ENCODE measurements at places on chromosomes 1 and 21.
A peak's percentile ranks its signal among the peaks of the same experiment; 100 is the strongest.

GRCh38 chr1:179030130-179030529, 4.4 kb downstream of the FAM20B start:
- DNase-seq: no peak

DNA sequence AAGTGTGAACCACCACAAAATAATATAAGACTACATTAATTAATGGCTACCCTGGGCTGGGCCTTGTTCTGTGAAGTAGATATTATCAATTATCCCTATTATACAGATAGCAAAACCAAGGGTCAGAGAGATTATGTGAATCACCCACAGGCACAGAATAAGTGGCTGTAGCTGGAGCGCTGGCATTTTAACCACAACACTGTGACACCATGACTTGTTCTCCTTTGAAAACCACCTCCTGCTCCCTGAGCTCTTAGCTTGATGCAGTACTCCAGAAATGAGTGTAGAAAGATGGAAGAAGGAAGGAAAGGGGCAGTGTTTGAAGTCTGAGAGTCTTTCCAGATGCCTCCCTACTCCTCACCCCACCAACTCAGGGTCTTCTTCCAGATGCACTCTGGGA, 29.5 kb upstream of the JUN start:
- no peak for DNase-seq

GRCh38 chr1:247530785-247531184, 5.5 kb downstream of the OR2C3 start:
- no peak for DNase-seq

GRCh38 chr1:233443040-233443760, 115.7 kb downstream of the MAP3K21 start:
- no peak for DNase-seq

GRCh38 chr1:116769104-116769452, 14.8 kb downstream of the CD2 start:
- DNase-seq: peak; percentile 73

GRCh38 chr1:204859861-204860267, 10.8 kb upstream of the NFASC start:
- DNase-seq: no peak

DNA sequence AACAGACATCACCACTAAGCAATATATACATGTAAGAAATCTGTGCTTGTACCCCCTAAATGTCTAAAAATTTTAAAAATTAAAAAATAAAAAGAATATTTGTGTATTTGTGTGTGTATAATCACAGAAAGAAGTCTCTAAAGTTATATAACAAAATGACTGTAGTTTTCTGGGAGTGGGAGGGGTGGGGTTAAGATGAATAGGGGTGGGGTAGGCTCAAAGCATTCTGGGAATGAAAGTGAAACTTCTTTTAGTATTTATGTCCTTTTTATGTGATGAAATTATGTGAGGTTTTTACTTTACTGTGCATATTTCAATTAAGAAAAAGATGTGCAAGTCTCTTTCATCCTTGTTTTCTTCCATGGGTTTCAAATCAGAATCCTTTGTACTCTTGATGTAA, 65.3 kb downstream of the FASLG start:
- DNase-seq: no peak

- DNase-seq: peak; percentile 59
Measured at GRCh38 chr1:1432951-1433803, 2.3 kb upstream of the VWA1 start.

GRCh38 chr1:202998836-202999750, 8.1 kb upstream of the TMEM183A start:
- DNase-seq: no peak

GRCh38 chr1:14666962-14667650, 68.6 kb downstream of the KAZN start:
- no peak for DNase-seq

DNA sequence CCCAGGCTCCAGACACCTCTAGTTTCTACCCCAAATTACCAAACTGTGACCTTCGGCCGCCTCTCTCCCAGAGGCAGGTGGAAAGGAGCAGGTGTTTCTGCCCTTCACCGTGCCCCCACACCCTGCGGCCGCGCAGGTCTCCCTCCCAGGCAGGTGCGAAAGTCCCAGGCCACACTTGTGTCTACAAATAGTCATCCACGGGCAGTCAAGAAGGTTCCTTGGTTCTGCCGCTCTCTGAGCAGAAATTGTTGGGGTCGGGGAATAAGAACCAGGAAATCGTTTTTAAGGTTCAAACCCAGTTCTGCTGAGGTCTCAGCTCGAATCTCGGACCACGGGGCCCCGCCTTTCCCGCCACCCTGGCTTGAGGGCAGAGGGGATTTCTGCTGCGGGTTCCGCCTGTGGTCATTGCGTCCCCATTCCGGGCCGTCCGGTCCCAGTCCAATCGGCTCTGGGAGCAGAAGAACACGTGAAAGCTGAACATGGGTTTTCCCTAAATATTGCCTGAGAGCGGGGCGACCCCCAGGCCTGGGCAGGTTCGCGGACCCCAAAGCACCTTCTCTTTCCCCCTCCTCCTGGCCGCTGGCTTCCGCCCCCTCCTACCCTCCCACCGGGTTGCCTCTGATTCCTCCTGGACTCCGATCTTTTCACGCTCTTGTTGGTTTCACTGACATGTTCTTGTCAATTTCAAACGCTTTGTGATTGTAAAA, 1.2 kb upstream of the ATF3 start:
- peak; percentile 80 for DNase-seq

DNA sequence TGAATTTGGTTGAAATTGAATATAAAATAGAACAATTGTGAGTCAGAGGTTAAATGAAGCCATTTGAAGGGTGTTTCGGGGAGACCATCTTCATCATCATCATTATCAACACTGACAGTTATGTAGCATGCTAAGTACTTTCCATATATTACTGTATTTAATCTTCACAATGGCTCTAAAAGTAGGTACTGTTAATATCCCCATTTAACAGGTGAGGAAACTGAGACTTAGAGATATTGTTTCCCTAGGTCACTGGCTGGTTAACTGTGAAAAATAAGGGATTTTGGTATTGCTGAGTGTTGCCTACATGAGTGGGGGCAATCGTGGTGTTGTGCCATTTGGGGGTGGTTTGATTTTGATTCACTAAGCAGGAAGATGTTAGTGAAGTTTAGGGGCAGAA, 100.3 kb downstream of the TBX19 start:
- no peak for DNase-seq

DNA sequence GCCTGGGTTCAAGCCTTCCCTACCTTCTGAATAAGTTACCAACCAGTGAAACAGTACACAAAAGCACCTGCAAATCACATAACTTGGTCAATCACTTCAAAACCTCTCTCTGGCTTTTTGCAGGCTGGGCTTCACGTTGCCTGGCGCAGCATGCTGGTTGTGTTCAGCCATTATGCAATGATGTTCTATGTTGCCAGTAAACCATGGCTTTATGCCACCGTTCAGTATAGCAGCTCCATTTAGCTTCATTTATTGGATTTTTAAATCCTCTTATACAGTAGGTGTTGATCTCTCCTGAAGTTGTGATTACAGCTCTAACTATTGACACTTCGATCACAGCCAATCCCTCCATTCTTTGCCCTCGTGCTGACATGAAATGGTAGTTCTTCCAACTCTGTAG, 233.6 kb upstream of the PTBP2 start:
- DNase-seq: no peak

DNA sequence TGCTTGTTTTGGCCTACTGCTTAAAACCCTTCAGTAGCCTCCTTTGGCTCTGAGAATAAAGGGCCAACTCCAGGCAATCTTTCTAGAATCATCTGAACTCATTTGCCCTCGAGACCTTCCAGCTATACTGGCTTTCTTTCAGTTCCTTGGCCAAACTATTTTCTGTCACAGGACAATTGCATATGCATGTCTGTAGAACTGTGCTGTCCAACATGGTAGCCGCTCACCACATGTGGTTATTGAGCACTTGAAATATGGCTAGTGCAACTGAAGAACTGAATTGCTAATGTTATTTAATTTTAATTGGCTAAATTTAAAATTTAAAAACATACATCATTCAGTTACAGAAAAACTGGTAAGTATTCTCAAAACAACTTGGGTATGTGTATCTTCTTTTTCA, 14.3 kb upstream of the GNL2 start:
- DNase-seq: no peak

- DNase-seq: no peak
Measured at GRCh38 chr1:203364094-203364801, 13.3 kb upstream of the FMOD start.

DNA sequence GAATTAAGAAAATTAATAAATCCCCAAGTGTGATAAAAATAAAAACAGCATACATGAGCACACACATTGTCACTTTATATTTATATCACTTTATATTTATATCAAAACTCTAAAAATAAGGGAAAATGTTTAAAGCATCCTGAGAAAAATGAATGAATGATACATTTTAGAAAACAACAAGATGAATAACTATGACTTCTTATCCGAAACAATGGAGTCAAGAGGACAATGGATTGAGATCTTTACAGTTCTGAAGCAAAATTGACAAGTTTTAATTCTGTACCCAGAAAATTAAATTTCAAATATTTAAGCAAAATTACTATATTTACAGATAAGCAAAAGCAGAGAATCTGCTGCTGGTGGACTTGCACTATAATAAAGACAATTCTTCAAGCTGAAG, 512.6 kb downstream of the MRPL39 start:
- DNase-seq: no peak

GRCh38 chr1:58045094-58045705, 501.3 kb downstream of the OMA1 start:
- DNase-seq: no peak

DNA sequence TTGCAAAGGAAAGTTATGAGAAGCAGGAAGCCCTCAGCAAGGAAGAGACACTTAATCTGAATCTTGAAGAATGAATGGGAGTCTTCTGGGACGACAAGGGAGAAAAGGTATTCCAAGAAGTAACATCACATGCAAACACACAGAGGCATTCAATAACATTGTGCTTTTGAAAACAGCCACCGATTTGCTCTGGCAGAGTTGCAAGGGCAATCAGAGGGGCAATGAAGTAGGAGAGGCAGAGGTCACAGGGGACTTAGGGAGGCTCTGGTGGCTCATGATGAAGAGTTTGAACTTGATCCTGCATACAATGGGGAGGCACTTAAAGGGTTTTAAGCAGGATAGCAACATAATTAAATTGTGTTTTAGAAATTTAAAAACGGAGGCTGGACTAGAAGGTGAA, 107.7 kb downstream of the DDX20 start:
- DNase-seq: no peak

DNA sequence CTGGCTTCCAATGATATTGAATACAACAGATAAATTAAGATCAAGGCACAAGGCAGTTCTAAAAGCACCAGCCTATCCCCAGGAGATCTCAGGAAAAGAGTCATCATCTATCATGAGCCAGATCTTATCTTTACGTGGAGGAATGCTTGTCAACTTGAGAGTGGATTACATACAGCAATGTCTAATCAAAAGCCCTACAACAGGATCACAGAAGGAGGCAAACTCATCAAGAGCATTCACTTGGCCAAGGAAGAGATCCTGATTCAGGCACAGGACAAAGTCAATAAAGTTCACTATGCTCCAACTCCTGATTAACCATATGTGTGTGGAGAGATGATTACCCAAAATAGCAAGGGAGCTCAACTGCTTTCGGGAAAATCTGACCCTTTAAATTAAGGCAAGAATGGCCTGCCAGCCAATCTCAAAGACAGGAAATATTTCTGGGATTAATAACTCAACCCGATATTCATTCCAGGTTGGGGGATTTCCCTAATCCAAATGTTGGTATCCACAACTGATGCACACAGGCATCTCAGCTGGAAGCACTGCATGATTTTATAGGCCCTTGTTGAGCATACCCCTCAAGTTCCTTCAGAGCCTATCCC, 33.7 kb downstream of the TBX15 start:
- no peak for DNase-seq

DNA sequence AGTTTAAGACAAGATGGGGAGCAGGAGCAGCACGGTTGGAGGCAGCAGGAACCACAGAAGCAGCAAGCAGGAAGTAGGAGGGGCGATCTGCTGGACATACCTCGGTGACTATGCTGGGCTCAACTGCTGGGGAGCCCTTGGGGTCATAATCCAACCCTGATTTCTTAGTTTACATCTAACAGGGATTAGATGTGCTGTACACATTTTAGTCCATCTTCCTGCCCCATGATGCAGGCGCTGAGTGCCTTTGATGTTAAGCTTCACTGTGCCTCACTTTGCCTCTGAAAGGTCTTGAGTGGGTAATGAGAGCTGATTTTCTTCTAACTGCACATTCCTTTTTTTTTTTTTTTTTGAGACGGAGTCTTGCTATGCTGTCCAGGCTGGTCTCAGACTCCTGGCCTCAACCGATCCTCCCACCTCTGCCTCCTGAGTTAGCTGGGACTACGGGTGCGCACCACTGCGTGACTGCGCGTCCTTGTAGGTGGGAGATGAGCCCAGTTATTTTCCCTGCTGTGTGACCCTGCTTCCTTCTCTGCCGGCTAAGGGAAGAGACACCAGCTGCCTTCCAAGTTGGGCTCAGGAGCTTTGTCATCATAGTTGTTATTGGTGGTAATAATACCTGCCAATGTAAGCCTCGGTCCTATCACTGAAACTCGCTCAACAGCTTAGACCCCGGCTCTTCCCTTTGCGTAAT, 1.1 kb upstream of the RCAN3 start:
- DNase-seq: no peak

DNA sequence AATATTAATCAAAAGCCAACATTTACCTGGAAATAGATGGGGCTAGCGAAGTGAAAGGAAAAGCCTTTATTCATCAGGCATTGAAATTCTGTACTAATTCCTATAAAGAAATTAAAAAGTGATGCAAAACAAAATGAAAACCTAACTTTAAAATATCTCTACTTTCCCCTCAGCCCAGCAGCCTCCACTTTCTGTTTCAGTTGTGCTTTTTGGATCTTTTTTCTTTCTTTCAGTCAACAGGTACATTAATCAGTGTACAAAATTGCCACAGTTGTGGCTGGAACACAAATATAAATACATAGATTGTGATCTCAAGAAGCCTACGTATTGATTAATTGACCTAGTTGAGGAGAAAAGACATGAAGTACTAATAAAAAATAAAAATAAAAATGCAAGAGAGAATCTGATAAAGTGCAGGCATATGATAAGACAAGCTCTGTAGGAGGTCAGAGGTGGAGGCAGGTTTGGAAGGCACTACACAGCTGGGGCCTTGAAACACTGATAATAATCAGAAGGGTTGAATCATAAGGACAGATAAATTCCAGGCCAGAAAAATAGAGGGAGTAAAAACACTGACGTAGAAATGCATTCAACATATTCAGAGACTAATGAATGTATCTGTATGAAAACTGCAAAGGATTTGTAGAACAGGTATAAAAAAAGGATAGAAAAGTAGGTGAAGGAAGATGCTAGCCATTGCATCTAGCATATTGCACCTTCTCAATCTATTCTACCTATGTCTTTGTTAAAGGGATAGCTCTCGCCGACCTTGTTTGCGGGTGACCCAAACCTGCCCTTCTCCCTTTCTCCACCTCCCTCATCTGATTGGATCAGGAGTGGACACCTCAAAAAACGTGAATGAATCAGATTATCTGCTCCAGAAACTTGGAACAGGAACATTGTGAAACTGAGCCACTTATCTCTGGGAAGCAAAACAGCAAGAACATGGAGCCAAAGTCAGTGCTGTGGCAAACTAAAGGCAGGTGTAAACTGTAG, 607.8 kb upstream of the ADGRL2 start:
- DNase-seq: no peak

- peak; percentile 16 for DNase-seq
Measured at GRCh38 chr1:29801561-29801973, 565.2 kb downstream of the PTPRU start.
